Myocyte (in vitro differentiated cells): ENCODE measurements at places on chromosomes 7 and 10. TPM values are rescaled to one million over a fixed set of nuclear protein-coding genes. Genes with fewer than 3 reads are reported as not detected.

The OR13A1 gene
- total RNA-seq: not detected in 2 replicates

- DNase-seq: peak; percentile 73
Measured at GRCh38 chr7:99383791-99384370, 9.4 kb downstream of the ARPC1B start.

DNA sequence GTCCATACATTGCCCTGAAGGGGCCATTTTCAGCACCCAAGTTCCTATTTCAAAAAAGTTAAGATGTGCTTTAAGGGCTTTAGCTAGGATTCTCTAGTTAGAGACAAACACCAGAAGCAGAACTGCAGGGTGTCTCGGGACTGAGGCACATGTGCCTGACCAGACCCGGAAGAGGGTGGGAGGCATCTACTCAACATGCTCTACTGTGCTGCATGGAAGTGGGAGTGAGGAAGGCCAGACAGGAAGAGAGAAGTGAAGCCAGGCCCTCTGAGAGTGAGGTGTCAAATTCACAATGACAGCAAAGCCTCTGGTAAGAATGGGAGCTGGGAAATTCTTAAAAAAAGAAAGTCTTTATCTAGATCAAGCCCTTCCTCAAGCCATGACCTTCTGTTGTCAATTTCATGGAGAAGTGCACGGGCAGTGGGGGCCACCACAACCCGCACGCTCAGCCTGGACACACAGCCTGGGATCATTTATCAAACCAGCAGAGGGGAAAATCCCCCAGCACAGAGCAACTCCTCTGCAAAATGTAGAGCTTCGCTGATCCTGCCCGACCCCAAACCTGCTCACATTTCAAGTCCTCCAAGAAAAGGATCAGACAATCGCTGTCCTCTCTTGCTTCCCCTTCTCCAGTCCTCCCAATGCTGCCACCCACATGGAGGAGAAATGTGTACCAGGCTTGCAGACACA lies 38.7 kb downstream of the PLXNA4 start:
- DNase-seq: no peak

The MYO1G gene
- total RNA-seq: 0.35 and 0.83 TPM in 2 replicates

The REEP3 gene
- total RNA-seq: 48.6 and 52.1 TPM in 2 replicates

- DNase-seq: no peak
Measured at GRCh38 chr10:10294881-10295529, 722.7 kb upstream of the CELF2 start.

DNA sequence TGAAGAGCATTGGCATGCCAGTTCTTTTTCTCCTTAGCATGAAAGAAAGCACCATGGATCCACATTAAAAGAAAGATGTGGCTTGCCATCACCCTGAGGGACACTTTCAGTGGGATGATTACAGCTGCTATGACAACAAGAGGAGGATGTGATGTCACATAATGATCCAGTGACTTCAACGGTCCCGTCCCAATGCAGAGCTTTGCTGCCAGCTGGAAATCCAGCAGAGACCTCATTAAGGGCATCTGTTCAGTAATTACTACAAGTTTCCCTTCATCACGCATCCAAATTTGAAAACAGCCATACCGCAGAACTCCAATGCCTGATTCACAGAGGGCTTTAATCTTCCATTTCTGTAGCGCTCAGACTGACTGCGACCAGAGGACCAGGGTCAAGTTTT lies 206.6 kb downstream of the LSM5 start:
- no peak for DNase-seq

DNA sequence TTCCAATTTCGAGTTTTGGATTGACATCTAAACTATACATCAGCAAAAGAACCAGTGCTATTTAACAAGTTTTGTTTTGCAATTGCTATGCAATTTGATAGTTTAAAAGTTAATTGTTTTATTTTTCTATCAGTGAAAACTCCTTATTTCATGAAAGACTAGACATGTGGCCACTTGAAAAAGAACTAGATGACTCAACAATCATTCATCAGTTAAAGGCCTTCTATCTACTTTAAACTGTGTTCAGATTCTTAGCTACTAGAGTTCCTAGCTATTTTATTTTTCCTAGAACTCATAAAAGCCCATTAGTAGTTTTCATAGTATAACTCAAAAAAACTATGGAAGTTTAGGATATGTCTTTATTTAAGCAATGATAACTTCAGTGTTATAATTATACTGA lies 104.6 kb upstream of the LSM8 start:
- no peak for DNase-seq

The CPVL gene
- 0.47 and 0.62 TPM in 2 replicates for total RNA-seq

DNA sequence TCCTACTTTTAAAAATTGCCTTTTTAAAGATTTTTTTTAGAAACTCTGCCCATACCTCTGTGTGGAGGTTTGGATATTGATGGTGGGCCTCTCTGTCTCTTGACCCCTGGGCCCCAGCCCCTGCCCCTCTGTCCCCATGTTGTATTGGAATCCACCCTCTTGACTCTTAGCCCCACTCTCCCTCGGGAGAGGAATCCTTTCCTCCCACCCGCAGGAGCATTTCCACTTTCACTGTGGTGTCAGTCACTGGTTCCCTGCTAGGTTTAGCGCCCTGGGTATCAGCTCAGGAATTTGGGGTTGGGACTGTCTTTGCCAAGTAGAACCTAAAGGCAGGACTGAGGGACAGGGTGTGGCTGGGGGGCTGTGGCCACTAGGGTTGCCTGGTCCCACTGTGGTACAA lies 10.1 kb downstream of the PFKFB3 start:
- DNase-seq: no peak

- no peak for DNase-seq
Measured at GRCh38 chr10:121157998-121158397, 306.8 kb downstream of the WDR11 start.

GRCh38 chr10:98416606-98417388 lies 1.8 kb upstream of the PYROXD2 start:
- DNase-seq: no peak

The EPDR1 gene
- 352 and 357 TPM in 2 replicates for total RNA-seq

DNA sequence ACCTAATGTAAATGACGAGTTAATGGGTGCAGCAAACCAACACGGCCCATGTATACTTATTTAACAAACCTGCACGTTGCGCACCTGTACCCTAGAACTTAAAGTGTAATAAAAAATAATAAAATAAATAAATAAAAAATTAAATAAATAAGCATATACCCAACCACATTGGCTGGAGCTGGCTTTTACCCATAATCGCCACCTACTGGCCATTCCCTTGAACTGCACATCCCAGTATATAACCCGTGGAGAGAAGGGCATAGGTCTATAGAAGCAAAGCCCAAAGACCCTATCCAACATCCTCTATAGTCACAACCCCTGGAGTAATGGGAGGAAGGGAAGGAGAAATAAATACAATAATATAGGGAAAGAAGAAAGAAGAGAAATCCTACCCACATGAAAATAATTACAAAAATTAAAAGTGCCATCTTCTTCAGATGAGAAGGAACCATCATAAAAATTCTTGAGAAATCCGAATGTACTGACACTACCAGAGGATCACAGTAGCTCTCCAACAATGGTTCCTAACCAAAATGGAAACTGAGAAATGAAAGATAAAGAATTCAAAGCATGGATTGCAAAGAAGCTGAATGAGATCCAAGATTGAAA lies 65.6 kb downstream of the TWIST1 start:
- peak; percentile 24 for DNase-seq
